ENCODE measurements at places on chromosomes 2 and 18.

- DNase-seq = no peak
Measured at GRCh38 chr2:60424233-60424632, 129.2 kb downstream of the BCL11A start.

DNA sequence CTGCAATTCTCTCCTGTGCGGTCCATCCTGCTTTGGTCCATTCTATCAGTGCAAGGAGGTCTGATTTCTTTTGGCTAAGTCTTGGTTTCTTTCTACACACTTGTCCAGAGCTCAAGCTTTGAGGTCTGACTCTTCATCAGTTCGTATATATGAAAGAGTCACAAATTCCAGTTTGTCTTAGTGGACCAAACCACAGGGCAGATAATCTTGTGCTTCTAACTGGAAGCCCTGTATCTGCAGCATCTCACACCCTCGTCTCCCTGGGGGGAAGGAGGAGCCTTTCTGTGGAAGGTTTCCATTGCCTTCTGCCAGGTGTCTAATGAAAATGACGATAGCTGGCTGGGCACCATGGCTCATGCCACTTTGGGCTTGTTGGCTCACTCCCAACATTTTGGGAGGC lies 148.5 kb downstream of the SPP2 start:
- DNase-seq = no peak

- no peak for DNase-seq
Measured at GRCh38 chr2:175308005-175308404, 126.5 kb upstream of the ATP5MC3 start.

DNA sequence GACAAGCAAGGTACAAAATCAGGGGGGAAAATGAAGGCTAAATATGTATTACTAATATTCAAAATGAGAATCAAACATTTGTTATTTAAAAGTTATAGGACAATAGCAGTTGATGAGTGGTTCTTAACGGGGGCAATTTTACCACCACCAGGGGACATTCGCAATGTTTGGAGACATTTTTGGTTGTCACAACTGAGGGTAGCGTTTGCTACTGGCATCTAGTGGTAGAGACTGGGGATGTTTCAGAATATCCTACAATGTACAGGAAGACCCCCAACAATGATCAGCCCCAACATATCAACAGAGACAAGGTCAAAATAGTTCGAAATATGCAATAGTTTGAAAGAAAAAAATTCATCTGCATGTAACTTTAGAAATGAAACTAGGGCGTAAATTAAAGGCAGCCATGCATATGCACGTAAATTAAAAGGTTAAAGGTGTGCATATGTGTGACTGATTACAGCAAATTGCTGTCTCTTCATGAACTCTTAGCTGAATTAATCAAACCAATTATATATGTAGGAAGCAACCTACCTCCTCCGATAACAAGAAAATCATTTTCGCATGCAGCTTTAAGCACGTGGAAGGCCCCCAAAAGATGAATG lies 61.2 kb upstream of the CUL3 start:
- peak; percentile 27 for DNase-seq

DNA sequence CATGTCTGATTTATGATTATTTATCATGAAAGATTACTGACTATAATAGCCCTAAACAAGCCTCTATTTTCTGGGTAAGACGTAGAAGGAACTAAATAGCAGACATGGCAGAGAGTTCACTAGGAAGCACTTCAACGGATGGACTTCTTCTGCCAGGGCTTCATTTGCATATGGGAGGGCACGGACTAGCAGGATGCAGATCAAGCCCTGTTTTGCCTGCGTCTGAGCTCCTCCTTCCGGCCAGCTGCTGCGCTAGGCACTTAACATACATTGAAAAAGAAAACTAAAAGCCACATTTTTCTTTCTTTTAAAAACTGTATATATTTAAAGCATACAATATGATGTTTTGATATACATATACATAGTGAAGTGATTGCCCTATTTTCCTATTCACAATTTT lies 340.0 kb upstream of the MEX3C start:
- DNase-seq = no peak

All from GM03348 (cell line).